ENCODE measurements at places on chromosomes 2 and 18.

GRCh38 chr2:161102770-161103450, 57.3 kb upstream of the TANK start:
- no peak for DNase-seq

DNA sequence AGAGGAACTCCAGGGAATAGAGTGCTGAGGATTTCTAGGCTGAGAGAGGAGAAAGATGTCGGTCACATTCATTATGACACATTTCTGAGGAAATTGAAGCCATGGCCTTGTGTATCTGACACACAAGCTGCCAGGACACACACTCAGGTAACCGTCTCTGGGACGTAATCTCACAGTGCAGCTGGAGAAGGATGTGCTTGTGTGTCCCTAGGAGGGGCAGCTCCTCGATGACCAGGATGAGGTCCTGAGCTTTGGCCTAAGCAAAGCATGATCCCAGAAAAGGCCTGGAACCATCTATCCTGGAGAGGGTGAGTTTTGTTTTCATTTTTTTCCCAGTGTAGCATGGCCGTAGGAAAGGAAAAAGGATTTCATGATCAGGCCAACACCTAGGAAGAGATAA, 102.2 kb downstream of the CAPN13 start:
- no peak for DNase-seq

DNA sequence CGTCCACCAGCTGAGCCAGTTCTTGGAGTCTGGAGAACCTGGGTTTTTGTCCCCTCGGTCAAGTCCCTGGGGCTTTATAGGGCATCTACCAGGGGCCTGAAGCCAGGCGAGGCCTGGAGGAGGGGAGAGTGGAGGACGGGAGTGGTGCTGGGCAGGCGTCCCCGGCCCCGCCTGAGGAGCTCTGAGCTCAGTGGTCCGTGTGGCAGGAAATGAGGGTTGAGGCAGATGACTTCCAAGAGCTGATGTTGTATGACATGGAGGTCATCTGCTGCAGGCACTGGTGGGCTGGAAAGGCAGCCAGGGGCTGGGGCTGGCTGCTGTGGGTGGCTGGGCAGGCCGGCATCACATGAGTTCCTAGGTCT, 118.5 kb upstream of the HS6ST1 start:
- DNase-seq: no peak

DNA sequence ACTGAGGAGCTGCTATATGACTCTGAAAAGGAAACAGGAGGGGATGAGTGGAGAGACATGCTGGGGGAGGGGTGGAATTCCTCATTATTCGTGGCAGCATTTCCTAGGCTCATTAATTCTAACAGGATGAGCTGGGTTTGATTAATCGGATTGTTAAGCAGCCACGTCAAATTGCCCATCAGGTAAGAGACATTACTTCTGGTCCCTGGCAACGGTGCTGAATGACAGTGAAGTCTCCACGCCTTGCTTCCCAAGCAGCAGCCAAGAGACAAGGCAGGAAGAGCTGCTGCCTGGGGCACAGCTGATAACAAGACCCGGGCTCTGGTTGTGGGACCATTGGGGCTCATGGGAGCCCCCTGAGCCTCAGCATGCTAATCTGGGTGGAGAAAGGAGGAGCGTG, 86.6 kb downstream of the MARCHF4 start:
- DNase-seq: peak; percentile 50

GRCh38 chr2:121721926-121722325, 14.7 kb downstream of the NIFK start:
- DNase-seq: no peak

DNA sequence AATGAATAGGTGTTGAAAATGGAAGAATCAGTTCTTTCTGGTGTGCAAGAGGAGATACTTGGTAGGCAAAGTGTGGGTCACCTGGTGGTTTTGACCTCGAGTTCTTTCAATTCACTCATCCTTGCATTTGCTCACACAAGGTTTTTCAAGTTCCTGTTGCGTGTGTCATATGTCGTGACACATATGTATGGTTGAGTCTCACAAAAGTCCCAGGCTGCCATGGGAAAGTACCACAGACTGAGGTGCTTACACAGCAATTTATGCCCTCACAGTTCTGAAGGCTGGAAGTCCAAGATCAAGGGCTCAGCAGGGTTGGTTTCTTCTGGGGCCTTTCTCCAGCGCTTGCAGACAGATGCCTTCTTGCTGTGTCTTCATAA, 64.4 kb downstream of the NCK2 start:
- no peak for DNase-seq

- peak; percentile 90 for DNase-seq
Measured at GRCh38 chr18:3449512-3450011, 410 bp upstream of the TGIF1 start.

DNA sequence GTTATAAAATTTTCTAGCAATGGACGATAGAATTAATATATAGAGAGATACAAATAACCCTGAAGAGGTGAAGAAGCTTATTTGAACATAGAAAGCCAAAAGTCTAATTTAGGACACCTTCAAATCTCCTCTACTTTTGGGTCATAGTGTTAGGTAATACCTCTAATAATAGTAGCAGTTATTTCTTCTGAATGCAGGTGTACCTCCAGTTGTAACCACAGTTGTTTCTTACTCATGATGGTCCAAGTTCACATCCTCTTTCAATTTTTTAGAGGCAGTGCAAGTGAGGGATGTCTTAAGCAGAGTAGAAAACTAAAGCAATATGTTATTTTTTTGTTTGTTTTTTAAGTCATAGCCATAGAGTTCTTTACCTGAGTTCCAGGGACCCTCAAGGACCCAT, 429.5 kb downstream of the CCDC85A start:
- DNase-seq: no peak

DNA sequence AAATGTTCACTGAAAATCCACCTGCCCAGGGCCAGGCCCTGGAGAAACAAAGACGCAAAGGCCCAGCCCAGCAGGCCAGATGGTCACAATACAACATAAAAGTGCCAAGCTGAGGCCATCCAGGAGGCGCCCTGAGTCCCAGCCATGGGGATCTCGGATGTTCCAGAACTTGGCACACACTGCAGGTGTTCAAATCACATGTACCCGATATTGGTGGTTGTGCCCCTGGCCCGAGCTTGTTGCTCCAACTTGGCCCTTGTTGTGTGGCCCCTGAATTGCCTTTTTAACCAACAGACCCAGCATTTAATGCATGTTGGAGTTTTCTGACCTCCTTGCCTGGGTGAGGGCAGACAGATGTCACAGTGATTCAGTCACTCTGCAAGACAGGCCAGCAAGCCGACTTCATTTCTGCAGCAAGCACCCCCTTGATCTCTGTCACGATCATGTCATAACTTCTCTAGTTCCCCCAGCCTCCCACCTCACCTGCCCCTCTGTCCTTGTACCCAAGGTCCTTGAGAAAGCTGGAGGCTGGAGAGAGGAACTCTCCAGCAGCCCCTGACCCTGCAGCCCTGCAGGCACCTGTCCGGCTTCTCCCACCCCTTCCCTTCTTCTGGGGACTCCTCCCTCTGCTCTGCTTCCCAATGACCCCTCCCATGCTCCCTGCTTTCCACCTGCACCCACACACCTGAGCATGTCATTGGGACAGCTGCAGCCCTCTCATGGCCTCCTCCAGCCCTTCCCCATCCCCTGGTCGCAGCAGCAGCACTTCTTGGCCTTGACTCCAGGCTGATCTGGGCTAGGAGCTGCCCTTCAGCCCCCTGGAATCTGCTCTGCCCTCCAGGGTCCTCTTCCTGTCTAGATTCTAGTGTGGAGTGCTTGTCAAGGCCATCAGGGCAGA, 9.1 kb downstream of the NGEF start:
- no peak for DNase-seq

DNA sequence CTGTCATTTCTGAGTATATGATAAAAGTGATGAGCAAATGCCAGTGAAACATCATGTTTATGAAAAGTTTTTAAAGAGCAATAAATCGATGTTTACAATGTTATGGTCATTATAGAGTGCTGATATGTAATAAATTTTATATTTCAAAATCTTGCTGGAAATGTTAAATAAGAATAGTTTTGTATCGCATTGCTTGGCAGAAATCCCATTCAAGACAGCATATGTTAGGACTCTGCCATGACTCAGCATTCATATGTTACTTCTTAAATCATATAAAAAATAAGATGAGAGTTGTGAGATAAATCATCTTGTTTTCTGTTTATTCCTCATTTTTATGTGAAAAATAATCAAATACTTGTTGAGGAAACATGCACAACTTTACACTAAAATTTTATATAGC, 949.9 kb upstream of the NRXN1 start:
- no peak for DNase-seq

GRCh38 chr18:41457765-41458326, 497.2 kb upstream of the PIK3C3 start:
- DNase-seq: peak; percentile 46

GRCh38 chr2:130736487-130736886, 7.6 kb downstream of the GPR148 start:
- no peak for DNase-seq

GRCh38 chr2:220259662-220260061, 632.2 kb downstream of the SLC4A3 start:
- DNase-seq: peak; percentile 67

GRCh38 chr2:159130302-159130701, 156.2 kb downstream of the WDSUB1 start:
- DNase-seq: no peak

DNA sequence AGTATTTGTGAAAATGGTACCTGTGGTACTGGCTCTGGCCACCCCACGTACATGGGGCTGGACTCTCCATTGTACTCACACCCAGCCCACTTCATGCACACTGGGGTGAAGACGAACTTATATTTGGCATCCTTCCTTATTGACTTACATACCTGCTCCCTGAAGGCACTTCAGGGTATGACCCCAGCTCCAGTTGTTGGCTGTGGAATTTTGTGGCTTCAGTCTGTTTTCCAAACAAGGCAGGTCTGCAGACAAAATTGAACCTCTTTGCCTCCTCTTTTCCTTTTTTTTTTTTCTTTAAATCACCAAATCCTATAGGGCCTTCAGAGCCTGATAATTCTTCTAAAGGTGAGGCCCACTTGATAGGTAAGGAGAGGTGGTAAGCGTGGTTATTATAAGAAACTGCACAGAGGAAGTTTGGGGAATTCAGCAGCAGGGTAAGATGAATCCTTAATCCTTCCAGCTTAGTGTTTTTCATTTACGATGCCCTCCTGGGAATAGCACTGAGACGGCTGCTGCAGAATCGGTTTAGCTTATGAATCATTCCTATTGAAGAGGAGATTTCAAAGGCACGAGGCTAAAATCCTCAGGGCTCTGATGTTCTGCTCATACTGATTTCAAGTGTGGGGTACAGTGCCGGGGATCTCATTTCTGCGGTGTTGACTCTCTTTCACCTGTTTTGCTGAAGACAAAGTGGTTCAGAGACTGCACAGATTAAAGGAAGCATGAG, 55.2 kb downstream of the KIF5C start:
- DNase-seq: peak; percentile 55

DNA sequence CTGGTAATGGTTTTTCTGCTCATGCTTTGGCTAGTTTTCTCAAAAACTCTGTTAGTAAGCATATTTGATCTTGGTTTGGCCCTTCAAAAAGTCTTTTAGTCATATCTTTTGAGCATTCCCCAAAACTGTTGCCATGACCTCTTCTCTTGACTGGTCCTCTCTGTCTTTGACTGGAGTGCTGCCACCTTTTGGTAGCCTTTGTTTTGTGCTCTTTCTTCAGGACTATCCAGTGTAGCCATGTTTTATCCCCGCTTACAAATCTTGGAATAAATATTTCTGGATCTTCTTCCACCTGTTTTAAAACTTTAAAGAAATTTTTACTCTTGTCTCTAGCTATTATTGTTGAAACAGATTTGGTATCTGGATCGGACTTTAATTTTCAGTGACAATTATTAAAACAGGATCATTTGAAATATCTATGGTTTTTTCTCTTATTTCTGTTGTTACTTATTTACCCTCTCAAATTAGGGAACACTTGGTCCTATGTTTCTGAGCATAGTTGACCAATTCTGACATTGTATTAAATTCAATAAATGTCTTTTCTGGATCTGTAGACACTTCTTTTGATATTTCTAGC, 965 bp upstream of the ELOA2 start:
- DNase-seq: no peak

- no peak for DNase-seq
Measured at GRCh38 chr2:208017721-208018120, 7.6 kb downstream of the PLEKHM3 start.

GRCh38 chr18:27049969-27050368, 135.1 kb downstream of the CHST9 start:
- no peak for DNase-seq

GRCh38 chr2:219969508-219969907, 342.1 kb downstream of the SLC4A3 start:
- DNase-seq: no peak

DNA sequence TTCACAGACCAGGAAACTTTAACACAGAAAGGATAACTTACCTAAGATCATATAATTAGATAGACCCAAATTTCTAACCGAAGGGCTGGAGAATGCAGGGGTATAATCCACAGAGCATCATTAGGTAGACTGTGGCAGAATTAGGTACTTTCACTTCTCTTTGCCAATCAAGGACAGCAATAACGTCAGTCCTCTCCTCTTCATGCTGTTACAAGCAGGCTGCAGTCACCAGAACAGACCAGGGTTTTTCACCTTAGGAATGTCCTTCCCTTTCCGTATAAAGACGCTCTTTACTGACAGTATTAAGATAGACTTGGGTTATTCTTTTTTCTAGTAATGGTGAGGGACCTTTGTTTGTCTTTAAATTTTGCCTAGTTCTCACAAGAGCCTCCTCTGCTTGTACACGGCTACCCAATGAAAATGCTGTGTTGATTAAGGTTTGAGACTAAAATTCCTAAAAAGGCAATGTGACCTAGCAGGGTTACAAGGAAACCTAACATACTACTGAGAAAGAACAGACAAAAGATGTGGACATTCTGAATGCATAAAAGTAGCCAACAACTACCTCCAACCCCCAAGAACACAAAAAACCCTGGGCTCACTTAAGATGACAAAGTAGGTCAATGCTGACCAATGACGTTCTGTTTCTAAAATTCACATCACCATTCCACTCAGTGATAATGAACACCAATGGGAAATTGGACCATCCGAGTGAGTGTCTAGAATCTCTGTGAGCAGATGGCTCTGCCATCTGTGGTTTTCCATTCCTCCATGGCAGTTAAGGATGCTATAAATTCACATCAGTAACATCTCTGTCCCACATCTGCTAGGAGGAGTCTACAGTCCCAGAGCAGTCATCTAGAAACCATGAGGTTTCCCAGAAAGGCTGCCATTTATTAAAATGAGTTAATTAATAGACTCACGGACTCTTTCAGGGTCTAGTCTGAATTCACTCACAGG, 2.1 kb downstream of the PDIA6 start:
- DNase-seq: peak; percentile 44

DNA sequence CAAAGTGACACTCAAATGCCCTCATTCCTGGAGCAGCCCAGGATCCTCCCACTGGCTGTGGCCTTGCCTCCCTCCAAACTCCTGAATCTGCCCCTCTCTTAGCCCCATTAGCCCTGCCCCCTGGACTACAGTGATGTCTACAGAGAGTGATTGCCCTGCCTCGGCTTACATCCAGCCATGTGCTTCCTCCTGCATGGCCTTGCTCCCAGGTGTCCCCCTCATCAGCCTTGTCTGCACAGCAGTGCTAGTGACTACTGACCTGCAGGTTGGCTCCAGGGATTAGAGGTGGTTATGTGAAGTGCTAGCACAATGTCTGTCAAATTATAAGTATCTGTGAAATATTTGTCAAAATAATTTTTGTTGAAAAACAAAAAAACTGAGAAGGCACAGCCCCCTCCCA, 259.1 kb upstream of the MYT1L start:
- DNase-seq: no peak

- peak; percentile 20 for DNase-seq
Measured at GRCh38 chr2:84643991-84644390, 127.7 kb downstream of the DNAH6 start.

GRCh38 chr2:101540518-101540917, 65.6 kb upstream of the RFX8 start:
- DNase-seq: no peak

GRCh38 chr2:95309599-95309998, 12.5 kb downstream of the KCNIP3 start:
- DNase-seq: no peak

GRCh38 chr2:232857158-232857563, 12.9 kb upstream of the SNORC start:
- DNase-seq: no peak
